ENCODE measurements at places on chromosomes 16 and 17. TPM values are rescaled to one million over a fixed set of nuclear protein-coding genes. Genes with fewer than 3 reads are reported as not detected.

- H3K4me3 ChIP-seq: peak within 1 kb of the TSS; percentile 53
- H3K36me3 ChIP-seq: no peaks in the 10 kb centered on the region
- peaks cover 15% of the 10 kb centered on the region for H3K4me1 ChIP-seq
- H3K27me3 ChIP-seq: peaks cover 3% of the 10 kb centered on the region
- no peak within 1 kb of the TSS for H3K27ac ChIP-seq
- DNase-seq: no peak
Observed at GRCh38 chr16:89171216-89172170, at the start of gene CDH15. CDH15 (plus strand) TSS chr16:89171748; CDS start chr16:89171832, 84 bp downstream.

- H3K36me3 ChIP-seq: no peaks in the 10 kb centered on the region
- no peak overlapping the region for H3K4me3 ChIP-seq
- H3K4me1 ChIP-seq: no peaks in the 10 kb centered on the region
- DNase-seq: no peak
- peaks cover 56% of the 10 kb centered on the region for H3K27me3 ChIP-seq
Observed at GRCh38 chr16:10878644-10879501, 1.9 kb downstream of the CIITA start.

DNA sequence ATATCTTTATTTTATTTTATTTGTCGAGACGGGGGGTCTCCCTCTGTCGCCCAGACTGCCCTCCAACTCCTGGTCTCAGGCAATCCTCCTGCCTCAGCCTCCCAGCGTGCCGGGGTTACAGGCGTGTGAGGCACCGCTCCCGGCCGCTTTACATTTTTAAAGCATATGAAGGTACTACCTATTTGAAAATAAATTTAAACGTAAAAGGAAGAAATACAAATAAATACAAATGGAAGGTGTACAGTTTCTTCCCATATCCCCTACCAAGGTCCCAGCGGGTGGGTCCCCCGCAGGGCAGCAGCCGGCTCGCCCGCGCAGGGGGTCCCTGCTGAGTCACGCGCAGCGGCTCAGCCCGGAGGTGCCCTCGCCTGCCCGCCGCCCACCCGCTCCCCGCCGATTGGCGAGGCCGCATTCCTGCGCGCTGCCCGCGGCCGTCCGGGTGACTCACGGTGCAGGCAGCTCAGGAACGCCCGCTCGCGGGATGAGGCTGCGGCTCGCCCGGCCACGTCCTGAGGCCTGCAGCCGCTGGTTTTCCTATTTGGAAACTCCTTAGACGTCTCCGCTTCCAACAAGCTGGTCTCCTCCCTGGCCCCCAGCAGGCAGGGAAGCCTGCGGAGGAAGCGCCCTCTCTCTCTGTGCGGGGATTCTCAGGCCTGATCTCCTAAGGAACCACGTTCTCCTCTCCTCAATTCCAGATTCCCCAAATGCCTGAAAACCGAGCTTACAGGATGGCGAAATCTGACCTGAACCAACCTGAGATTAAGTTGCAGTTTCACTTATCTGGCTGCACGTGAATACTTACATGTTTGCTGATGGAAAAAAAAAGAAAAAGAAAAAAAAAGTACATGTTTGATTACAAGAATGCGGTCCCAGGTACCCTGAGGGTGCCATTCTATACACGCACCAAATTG lies 54.8 kb upstream of the MAP3K14 start:
- H3K4me1 ChIP-seq: peaks cover 46% of the 10 kb centered on the region
- no peaks in the 10 kb centered on the region for H3K27me3 ChIP-seq
- H3K36me3 ChIP-seq: no peaks in the 10 kb centered on the region
- peak; percentile 99 for DNase-seq
- H3K4me3 ChIP-seq: peak overlapping the region; percentile 60
- H3K27ac ChIP-seq: peak overlapping the region; percentile 99

Gene PIRT
- not detected for total RNA-seq

Gene KRT40
- not detected for total RNA-seq

Data from chondrocyte (in vitro differentiated cells).